ENCODE measurements at places on chromosomes 12 and 14.

DNA sequence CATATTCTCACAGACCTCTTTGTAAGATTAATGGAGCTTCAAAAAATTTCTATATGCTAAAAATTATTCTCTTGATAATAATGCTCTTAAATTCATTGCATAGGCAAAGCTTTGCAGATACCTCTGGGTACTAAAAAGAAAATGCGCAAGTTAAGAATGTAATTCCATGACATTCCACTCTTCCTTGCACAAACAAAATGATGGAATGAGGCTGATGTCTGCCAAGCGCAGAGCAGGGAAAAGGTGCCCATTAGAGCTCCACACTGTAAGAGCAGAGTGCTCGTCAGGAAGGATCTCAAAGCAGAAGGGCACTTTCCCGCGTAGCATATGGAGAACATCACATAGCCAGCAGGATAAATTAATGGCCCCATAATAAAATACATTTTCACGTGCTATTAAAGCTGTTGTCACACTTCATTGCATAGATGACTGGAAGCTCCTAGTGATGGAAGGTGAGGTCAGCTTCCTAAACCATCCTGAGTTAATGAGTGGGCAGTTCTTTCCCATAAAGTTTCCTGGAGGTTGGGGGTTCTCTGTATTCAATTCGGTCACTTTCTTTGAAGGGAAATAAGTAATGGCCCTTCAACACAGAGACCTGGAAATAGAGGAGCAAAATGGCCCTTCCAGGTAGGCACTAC lies 1058.9 kb downstream of the GALC start:
- no peak for DNase-seq

DNA sequence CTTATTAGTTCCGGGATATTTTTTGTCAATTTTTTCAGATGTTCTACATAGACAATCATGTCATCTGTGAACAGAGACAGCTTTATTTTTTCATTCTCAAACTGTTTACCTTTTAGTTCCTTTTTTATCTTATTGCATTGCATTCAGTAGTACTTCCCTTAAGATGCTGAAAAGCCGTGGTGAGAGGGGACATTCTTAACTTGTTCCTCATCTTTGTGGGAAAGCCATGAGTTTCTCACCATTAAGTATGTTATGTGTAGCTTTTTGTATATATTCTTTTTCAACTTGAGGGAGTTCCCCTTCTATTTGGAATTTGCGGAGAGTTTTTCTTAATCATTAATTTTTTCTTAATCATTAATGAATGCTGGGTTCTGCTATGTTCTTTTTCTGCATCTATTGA lies 1727.1 kb upstream of the SEL1L start:
- DNase-seq = no peak

GRCh38 chr12:115232455-115233156 lies 548.6 kb upstream of the TBX3 start:
- no peak for DNase-seq

- DNase-seq = no peak
Observed at GRCh38 chr14:50031602-50032313, 84.6 kb downstream of the VCPKMT start.

- no peak for DNase-seq
Observed at GRCh38 chr14:31206536-31207286, 882 bp downstream of the HECTD1 start.

DNA sequence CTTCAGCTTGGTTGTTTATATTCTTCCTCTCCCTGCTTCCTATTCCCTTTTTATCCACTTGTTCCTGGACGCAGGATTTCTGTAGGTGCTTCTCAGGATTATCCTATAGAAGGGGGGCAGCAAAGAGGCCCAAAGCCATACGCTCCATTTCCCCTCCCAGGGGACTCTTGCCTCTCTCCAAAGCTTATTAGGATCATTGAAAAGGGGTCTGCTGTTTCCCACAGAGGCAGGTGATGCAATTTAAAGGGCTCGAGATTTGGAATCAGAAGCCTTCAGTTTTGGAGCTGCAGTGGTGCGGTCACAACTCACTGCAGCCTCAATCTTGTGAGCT lies 31.5 kb upstream of the SYNDIG1L start:
- DNase-seq = no peak

DNA sequence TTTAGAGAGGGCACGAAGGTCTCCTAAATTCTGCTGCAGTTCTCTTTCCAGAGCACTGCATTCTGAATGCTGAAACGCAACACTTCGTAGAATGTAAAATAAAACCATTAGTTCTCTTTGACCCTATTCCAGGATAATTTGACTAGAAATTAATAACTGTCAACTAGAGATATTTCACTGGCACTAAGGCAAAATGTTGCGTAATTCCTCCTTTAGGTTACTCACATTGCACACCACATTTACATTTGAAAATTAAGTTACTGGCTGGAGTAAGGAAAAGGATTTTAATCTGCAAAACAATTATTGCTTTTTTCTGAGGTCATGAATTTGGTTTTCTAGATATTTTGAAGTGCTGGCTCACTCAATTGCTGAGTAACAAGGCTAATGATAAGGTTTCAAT lies 58.0 kb upstream of the TRHDE start:
- no peak for DNase-seq

DNA sequence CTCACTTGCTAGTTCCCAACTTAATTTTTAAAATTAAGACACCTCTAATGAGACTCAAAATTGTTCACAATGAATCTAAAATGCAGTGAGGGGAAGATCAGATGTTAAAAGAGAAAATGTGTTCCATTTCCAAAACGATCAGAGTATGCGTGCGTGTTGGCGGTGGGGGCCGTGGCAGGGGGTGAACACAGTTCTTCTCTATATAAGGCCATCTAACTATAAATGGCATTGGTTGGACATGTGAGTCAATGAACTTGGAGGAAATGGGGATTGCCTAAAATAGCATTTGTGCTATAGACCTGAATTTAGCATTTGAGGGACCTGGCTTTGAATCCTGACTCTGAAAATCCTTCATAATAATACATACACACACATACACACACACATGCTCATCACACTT lies 149.4 kb downstream of the FOXN3 start:
- DNase-seq = no peak

GRCh38 chr12:124000111-124000510 lies 27.1 kb downstream of the ZNF664 start:
- DNase-seq = no peak

DNA sequence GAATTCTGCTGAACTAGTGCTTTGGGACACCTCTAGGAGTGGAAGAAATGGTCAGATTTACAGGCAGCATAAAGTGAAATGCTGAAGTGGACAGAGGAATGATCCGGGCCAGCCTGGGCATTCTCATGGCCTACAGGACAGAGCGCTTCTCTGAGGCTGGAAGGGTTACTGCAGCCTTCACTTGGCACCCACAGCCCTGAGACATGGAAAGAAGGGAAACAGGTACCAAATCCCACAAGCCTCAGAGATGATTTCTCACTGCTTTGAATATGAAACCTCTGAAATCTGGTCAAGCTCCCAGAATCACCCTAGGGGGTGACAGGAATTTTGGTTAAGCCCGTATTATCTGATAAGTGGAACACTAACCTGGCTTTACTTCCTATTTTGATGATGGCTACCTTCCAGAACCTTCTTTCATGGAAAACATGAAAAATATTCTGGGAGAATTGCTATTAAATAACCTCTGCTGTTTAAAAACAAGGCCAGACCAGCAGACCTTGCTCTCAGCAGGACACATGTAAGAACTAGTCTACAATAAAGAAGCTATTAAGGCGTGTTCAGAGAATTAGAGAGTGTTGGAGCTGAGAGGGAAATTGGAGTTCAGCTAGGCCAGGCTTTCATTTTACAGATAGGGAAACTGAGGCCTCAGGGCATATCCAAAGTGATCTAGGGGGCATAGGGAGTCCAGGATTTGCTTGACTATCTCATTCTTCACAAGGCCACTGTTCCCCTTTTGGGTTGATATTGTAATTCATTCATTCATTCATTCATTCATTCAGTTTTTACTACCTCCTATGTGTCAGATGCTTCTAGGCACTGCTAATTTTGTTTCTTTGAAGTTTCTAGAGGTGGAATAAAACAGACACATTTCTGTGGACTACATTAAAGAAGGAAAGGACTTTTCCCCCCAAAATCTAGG lies 281.5 kb downstream of the ZFP36L1 start:
- no peak for DNase-seq

DNA sequence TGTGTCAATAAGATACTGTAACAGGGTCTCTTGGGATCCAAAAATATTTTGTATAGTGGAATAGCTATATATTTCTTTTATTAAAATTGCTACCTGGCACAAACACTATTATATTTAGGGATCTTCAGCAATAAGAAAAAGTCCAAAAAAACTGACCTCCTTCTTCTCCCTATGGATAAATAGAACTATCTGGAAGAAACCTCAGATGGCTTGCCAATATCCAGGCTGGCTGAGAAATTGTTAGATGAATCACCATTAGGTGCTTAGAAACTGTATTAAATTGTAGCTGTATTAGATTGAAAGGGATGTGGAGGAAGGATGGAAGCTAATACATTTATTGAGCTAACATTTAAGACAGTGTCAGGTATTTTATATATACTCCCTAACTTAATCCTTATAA lies 66.0 kb downstream of the SLC38A6 start:
- no peak for DNase-seq

GRCh38 chr12:6550294-6551062 lies 5.4 kb downstream of the IFFO1 start:
- DNase-seq = no peak

GRCh38 chr12:120999191-121000120 lies 16.8 kb downstream of the C12orf43 start:
- no peak for DNase-seq

DNA sequence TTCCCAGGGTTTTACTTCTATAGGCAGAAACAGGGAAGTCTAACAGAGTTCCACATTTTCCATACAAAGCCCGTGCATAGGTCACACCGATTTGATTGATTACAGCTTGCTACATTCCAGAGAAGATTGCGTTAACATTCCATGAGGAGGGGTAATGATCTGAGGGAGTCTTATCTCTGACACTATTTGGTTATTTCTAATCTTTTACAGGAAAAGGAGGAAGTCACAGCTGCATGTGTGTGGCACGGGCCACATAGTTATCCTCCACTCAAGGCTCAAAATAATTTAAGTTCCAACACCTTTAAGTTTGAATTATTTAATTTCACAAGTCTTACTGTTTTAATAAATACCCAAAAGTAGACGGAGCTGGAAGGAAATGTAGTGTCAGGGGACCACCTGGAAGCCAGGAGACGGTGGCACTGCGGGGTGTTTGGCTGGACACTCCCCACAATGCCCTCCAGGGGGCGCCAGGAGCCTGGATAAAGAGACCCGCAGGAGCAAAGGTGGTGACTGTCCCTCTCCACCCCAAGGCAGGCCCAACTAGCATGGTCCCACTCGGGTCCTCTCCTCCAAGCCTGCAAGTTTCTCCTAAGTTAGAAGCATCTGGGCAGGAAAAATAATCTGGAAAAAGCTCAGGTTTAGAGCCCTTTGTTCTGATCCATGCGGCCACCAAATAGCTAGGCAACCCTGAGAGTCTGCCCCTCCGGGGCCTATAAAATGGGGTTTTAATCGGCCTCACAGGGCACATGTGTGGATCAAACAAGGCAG lies 20.2 kb downstream of the KRT8 start:
- DNase-seq = peak; percentile 66

DNA sequence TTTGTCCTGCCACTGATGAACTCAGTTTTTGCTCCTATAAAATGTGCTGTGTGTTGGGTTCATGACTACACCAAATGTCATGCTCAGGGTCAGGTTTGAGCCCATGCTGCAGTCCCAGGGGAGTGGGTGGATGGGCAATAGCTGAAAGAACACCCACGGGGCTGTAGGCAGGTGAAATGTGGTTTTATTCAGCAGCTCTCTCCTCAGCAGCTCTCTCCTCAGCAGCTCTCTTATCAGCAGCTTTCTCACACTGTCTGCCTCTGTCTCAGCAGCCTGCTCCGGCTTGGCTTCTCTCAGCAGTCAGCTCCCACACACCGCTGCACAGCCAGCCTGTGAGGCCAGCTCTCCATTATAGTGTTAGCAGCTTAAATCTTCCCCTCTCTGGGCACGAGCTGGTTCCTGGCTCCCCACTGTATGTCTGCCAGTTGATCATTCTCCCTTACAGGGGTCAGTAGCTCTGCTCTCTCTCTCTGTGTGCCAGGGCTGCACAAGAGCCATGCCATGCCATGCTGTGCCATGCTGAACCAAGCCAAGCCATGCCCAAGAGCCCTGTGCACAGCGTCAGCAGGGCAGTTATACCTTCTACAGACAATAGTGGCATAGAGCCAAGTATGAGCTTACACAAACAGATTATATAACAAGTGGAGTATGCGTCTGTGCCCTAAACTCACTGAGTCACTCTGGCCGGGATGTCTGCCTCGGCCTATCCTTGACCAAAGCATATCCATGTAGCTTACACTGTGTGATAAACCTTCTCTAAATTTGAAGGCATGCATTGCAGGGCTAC lies 303.3 kb upstream of the TMPO start:
- DNase-seq = no peak

DNA sequence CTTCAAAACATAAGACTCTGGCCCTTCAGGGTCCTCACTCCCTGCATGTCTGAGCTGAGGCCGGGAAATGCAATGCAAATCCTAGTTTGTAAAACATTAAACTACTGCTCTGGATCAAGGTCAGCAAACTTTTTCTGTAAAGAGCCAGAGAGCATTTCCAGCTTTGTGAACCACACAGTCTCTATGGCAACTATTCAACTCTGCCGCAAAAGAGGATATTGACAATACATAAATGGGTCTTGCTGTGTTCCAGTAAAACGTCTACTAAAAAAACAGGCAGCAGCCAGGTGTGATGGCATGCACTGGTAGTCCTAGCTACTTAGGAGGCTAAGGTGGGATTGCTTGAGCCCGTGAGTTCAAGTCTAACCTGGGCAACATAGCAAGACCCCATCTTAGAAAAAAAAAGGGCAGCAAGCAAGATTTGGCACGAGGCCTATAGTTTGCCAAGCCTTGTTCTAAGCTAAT lies 22.3 kb downstream of the DDX24 start:
- DNase-seq = no peak

DNA sequence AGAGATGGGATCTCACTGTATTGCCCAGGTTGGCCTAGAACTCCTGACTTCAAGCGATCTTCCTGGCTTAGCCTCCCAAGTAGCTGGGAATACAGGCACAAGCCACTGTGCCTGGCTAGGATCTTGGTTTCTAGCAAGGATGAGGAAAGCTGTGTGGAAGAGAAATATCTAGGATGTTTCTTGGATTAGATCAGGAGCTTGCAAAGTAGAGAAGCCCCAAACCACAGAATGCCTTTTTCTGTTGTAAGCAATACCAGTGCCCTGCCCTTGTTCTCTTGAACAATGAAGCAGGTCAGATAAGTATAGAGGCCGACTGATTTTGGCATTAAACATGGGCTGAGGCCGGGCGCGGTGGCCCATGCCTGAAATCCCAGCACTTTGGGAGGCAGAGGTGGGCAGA lies 44.3 kb upstream of the STRN3 start:
- no peak for DNase-seq

GRCh38 chr12:67667276-67668073 lies 18.9 kb downstream of the DYRK2 start:
- DNase-seq = no peak

GRCh38 chr12:124474709-124475108 lies 92.7 kb downstream of the NCOR2 start:
- DNase-seq = no peak

- DNase-seq = no peak
Observed at GRCh38 chr14:74924061-74924460, 1.0 kb upstream of the RPS6KL1 start.

GRCh38 chr12:52862023-52862422 lies 13.2 kb upstream of the KRT78 start:
- DNase-seq = no peak

All from NCI-H1930 (cell line).